ENCODE measurements at places on chromosomes 3 and 15.

- DNase-seq = no peak
Measured at GRCh38 chr3:182179631-182180030, 467.9 kb downstream of the SOX2 start.

- no peak for DNase-seq
Measured at GRCh38 chr3:64340641-64341101, 115.4 kb upstream of the PRICKLE2 start.

- DNase-seq = no peak
Measured at GRCh38 chr3:149095487-149095886, 9.2 kb upstream of the HLTF start.

GRCh38 chr3:16912400-16913263 lies 27.9 kb downstream of the PLCL2 start:
- no peak for DNase-seq

DNA sequence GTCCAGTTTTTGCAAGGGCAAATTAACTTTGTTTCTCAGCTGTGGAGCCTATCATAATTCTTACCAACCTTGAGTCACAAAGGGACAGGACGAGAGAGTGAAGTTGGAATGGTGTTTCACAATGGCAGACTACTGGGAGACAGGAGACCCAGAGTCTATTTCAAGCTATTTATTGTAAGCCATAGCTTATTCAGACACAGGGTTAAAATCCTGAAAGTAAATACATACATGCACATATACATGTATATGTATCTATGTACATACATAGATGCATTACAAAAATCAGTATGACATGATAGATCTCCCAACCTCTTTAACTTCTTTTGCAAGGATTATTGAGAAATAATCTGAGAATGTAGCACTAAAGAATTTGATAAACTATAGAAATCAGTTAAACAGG lies 86.3 kb downstream of the DNAJC13 start:
- no peak for DNase-seq

DNA sequence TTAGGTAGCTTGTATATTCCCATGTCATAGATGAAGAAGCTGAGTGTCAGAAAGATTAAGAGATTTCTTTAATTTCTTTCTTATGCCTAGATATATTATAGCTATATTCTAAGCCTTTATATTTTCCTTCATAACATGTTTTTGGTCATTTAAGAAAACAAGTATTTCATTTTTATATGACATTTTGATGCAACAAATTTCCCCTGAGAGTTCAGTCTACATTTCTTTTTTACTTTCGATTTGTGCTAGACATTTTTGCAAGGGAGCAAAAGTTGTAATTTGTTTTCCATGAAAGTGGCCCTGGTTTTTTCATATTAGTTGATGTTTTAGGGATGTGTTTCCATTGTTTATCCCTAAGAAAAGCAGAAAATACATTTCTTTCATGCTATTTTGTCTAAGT lies 344.9 kb downstream of the NLGN1 start:
- DNase-seq = no peak

DNA sequence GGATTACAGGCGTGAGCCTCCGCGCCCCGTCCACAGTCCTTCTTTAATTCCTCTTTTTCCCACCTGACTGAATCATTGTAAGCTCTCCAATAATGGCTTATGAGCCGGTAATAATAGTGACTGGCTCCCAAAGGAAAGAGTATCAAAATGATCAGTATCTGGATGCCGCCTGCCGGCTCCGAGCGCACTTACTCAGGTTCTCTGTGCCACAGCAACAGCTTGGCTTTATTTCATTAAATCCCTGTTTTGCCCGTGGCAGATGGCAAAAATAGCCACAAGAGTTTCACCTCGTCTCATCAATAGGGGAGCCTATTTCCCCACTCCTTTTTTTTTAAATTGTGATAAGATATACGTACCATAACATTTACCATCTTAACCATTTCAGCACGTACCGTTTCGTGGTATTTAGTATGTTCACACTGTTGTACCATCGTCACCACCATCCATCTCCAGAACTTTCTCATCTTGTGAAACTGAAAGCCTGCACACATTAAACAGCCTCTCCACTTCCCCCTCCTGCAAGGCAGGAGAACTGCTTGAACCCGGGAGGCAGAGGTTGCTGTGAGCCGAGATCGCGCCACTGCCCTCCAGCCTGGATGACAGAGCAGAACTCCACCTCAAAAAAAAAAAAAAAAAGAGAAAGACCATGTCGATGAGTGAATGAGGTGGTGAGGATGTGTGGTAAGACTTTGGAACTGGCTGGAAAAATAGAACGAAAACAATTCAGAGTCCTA lies 80.7 kb upstream of the DLG1 start:
- DNase-seq = no peak

GRCh38 chr3:119609301-119609700 lies 11.6 kb downstream of the PLA1A start:
- no peak for DNase-seq

- DNase-seq = no peak
Measured at GRCh38 chr3:51622868-51623267, 48.2 kb upstream of the TEX264 start.

- DNase-seq = no peak
Measured at GRCh38 chr3:184305577-184305976, 6.5 kb downstream of the PSMD2 start.

- DNase-seq = no peak
Measured at GRCh38 chr3:115624029-115624741, 875 bp downstream of the GAP43 start.

DNA sequence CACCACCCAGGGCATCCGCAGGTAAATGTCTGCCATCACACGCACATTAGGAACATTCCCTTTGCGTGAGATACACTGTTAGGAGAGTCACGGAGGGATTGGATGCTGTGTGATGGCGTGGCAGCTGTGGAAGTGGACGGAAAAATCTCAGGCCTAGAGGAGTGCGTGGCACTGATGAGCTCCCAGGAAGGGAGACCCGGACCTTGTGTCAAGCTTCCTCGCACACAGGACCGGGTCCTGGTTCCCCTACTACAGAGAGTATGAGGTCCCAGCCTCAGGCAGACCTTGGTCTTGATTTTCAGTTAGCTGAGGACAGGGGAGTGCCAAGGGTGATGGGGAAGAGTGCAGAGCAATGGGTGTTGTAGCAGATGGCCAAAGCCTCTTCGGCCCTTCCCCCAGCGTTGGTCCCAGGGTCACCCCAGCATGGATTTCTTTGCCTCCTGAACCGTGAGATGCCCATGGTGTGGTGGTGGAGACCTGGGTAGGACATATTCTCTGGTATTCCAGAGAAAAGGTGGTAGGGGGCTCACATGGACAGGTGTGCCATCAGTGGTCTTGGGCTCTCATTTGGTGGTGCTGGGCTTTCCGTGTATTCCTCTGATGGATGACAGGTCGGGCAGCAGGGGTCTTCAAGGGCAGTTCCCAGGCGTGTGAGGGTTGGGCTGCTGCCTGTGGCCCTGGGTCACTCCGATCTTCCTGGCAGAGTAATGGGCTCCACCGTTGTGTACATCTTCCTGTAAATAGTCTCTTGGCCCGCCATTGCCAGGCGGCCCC lies 105.1 kb downstream of the SNRPN start:
- no peak for DNase-seq

All from KG1 (cell line).